GM19239 (cell line): ENCODE measurements at places on chromosomes 16 and 17.
A peak's percentile ranks its signal among the peaks of the same experiment; 100 is the strongest.

DNA sequence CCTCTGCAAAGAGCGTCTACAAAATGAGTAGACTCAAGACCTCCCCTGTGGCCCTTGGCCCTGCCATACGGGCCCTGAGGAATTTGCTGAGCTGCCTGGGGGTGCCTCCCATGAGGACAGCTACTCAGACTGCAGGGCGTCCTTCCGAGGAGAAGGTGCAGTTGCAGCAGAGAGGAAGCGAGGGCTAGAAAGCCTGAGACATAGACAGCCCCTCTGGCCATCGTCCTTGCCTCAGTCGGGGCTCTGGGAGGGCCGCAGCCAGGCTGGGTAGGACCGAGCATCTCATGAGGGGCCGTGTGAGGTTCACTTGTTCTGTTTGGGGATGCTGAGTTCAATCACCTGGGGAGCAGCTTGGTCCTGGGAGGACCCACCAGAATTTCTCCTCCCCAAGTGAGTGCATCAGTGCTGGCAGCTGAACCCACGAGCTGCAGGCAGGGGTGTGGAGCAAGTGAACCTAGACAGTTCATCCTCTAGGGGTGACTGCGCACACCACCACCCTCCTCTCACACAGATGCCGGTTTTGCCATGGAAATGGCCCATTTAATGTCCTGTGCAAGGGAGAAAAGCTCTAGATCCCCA, 20.3 kb downstream of the RAB11FIP4 start:
- no peak for DNase-seq

DNA sequence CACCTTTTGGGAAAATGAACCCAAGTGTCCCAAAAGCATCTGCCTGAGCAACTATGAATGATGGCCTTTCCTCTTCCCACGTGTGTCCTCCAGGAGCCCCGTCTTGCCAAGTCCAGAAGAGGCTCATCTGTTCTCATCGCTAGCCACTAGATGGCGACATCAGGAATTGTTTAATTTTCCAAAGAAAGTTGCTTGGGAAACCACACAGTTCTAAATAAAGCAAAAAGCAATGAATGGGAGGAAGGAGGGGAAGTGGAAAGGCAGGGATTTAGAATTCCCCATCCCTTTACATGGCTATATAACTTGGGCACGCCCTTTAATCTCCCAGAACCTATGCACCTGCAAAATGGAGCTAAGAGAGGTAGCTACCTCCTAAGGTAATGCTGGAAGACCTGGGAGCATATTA, 9.0 kb upstream of the CDH5 start:
- DNase-seq, result peak; percentile 30

- DNase-seq, result no peak
Observed at GRCh38 chr17:40599468-40599763, 34.1 kb upstream of the CCR7 start.

- DNase-seq, result no peak
Observed at GRCh38 chr16:10957771-10958482, 13.6 kb downstream of the CLEC16A start.

DNA sequence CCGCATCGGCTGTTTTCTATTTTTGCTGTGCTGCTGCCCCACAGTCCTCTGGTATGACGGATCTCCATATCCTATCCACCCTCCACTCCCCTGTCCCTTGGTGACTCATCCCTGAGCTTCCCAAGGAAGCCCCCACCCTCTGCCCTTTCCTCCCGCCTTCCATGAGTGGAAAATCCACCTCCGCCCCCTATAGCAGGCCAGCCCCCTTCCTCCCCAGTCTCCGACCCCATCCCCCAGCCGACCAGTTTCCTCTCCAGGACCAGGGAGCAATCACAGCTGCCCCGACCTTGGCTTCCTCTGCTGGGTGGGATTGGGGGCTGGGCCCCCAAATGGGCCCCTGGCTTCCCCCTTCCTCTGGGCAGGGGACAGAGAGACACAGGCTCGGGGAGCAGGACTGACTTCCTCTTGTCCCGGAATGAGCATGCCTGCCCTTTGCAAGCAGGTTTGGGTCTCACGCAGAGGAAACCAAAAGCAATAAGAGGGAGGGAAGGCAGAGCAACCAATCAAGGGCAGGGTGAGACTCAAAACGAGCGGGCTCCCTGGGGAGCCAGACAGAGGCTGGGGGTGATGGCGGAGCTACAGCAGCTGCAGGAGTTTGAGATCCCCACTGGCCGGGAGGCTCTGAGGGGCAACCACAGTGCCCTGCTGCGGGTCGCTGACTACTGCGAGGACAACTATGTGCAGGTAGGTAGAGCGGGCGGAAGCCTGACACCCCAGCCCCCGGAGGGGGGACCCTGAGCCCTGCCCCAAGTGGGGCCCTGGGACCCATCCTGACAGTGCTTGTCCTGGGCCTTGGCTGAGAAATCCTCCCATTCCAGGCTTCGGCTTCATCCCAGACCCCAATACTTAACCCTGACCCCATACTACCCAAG, at the start of the genes ABI3 and GNGT2:
ABI3 (plus strand) TSS at position 550 of the 872 bp plus-strand sequence; CDS start at position 568, 18 bp downstream.
GNGT2 (minus strand) TSS at position 417 of the 872 bp plus-strand sequence. CDS start 3,152 bp downstream, outside the sequence.
- peak; percentile 85 for DNase-seq

GRCh38 chr16:15415511-15415985, 18.8 kb upstream of the BMERB1 start:
- DNase-seq, result no peak

GRCh38 chr16:66741169-66741900, 10.1 kb downstream of the DYNC1LI2 start:
- DNase-seq, result no peak

- no peak for DNase-seq
Observed at GRCh38 chr16:82016263-82016662, 5.0 kb upstream of the SDR42E1 start.

DNA sequence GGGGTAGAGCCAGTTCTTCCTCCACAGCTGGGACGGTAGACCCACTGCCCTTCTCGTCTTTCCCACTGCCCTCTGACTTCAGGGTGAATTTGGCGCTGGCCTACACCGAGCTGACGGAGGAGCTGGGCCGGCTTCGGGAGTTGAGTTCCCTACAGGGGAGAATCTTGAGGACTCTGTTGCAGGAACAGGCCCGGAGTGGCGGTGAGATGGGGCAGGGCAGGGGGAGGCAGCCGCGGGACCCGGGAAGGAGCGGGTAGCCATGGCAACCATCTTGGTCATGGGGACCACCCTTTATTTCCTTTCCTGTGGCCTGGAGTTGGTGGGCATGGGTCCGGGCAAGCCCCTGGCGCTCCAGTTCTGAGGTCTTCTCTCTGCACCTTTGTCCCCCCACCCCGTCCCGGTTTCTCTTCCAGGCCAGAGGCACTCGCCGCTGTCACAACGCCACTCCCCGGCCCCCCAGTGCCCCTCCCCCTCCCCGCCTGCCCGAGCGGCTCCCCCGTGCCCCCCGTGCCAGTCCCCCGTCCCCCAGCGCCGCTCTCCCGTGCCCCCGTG, 14.4 kb downstream of the TBKBP1 start:
- DNase-seq, result no peak

DNA sequence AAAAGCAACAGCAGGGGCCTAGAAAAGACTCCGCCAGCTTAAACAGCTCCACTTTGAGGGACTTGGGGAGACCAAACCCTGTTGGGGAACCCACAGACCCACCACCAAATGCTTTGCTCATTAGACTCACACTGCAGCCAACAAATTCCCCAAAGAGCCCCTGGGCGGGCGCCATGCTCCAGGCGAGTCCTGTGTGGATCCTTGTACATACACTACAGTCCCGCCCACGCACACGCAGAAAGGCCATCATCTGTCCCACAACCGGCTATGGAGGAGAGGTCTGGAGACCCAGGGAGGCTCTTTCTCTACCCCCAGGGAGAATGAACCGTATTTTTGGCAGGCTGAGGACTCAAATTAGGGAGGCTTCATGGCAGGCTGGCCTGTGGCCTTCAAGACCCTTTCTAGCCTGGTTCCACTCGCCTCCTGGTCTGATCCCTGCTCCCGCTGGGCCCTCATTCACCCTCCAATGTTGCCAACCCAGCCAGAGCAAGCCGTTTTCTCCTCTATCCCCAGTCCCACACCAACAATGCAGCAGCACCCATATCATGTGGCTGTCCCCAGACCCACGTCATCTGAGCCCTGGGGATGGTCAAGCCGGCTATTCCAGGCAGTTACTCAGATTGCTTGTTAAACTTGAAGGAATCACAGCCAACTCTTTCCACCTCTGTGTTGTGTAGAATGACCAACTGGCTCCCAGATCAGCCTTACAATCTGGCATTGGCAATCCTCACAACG, 27.2 kb downstream of the ZNF423 start:
- no peak for DNase-seq

DNA sequence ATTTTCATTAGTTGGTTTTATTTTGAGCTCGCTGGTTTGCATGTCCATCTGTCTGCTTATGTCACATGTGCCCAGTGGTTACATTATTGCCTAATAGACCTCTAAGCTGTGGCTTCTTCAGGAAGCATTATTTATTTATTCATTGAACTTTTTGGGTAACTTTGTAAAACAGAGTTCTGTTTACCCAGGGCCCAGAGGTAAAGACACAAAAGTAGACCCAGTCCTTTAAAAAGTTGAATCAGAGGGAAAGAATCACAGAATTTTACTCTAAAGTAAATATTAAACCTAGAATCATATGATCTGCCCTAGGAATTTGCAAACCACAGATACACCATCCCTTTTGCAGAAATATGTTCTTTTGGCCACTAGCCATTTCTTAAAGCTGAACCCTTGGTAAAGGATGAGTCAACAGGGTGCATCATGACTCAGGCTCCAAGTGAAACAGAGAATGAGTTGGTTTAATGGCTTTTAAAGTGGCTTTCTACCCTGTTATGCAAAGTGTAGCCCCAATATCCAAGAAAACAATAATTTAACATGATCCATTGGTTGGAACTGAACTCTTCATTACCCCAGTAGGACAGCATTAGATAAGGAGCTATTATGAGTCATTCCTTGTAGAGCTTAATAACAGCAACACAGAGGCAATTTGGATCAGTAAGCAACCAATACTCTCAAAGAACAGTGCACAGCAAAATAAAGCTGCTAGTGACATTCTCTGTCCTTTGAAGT, 236.3 kb downstream of the KCNJ2 start:
- no peak for DNase-seq

GRCh38 chr17:79563237-79564013, 47.4 kb downstream of the RBFOX3 start:
- no peak for DNase-seq

DNA sequence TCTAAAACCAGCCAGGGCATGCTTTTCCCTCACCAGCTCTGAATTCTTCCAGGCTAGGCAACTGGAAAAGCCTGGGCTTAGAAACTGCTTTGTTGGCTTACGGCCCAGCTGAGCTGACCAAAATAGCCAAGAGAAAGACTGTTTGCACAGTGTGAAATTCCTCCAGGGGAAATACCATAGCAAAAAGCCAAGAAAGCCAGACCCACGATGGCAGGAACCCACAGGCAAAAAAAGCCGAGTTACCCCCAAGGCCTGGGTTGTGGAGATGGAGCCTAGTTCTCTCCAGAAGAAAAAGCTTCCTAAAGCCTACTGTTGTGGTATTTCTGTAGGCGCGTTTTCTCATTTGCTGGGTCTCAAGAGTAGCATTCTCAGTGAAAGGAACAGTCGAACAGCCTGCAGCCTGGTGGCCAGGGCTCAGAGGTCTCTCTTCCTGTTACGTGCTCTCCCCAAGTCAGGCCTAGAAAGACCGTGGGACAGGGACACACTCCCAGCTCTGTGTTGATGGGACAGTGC, 9.2 kb downstream of the SP2 start:
- no peak for DNase-seq

GRCh38 chr16:269061-269796, 6.5 kb downstream of the RGS11 start:
- no peak for DNase-seq

- DNase-seq, result no peak
Observed at GRCh38 chr16:64408699-64409098, 713.2 kb downstream of the CDH11 start.

DNA sequence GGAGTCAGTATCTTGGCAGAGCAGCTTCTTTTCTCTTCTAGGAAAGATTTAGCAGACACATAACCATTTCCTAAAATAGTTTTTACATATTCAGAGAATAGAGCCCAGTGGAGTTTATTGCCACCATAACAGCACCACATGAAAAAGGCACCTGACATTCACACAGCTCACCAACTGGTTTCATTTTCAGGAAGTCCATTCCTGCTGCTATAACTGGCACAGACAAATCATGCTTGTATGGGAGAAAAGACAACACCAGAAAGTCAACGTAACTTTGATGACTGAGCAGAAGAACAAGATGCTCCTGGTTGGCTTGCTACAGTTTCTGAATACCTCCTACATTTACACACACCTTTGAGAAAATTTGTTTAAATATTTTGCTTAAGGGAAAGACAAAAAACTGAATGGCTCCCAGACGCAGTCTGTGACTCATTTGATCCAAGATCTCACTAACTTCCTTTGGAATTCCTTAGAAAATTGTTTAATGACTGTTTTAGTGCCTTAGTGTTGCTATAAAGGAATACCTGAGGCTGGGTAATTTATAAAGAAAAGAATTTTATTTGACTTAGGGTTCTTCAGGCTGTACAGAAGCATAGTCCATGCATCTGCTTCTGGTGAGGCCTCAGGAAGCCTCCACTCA, 1380.6 kb downstream of the CDH8 start:
- no peak for DNase-seq

GRCh38 chr17:43316522-43317142, 82.2 kb upstream of the ARL4D start:
- no peak for DNase-seq

DNA sequence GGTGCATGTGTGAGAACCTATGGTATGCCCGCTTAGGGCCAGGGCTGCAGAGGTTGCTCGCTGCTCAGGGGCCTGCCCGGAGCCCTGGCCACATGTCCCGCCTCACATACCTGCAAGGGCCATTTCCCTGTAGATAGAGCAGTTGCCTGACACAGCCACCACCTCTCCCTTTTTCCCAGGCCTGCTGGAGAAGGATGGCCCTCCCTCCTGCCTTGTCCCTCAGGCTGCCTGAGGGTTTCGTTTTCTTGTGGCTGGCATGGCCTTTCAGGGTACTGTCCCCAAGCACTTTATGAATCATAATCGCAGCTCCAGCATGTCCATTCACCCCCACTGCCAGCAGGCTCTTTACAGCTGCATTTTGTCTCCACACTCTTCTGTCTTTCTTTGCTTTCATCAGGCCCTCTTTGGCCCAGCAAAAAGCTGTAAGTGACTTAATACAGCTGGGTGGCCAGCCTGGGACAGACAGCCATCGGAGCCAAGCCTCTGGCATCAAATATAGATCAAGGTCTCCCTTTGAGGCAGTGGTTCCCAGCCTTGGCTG, 65.7 kb downstream of the MPRIP start:
- DNase-seq, result no peak

- DNase-seq, result no peak
Observed at GRCh38 chr16:4032768-4033167, 83.5 kb downstream of the ADCY9 start.

DNA sequence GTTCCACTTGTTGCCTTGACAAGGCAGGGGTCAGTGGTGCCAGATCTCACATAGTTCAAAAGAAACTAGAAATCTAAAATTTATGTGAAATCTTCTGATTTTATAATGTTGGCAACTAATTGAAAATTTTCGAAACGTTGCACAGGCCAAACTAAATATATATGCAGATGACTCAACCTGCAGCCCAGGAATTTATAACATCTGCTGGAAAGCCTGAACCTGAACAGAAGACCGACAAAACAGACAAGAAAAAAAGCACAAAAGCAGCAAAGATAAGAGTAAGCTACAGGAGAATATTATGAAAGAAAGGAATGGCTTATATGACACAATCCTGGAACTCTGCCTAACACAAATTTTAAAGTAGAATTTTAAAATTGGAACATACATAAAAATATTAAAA, 207.6 kb downstream of the CEP112 start:
- no peak for DNase-seq
